Liver (tissue), 10 donors: ENCODE measurements at places on chromosomes 1 and 21. TPM values are rescaled to one million over a fixed set of nuclear protein-coding genes. Genes with fewer than 3 reads are reported as not detected.

The POU2F1 gene
- total RNA-seq: 10.5 TPM

The PLEKHO1 gene
- total RNA-seq: 8.8 TPM

The EXO1 gene
- 0.25 TPM for total RNA-seq

The MX2 gene
- total RNA-seq: 4.7 TPM

The TESK2 gene
- total RNA-seq: 8.2 TPM

The EIF3I gene
- total RNA-seq: 114 TPM

The S100A7 gene
- total RNA-seq: not detected

The C1orf56 gene
- total RNA-seq: 2.2 TPM

The SLAMF1 gene
- total RNA-seq: 0.09 TPM

The ACTN2 gene
- total RNA-seq: 0.19 TPM

The LRRC8B gene
- total RNA-seq: 2.6 TPM
